ENCODE measurements at places on chromosomes 3 and 15.

GRCh38 chr3:180321534-180321933 is 280.4 kb upstream of the TTC14 start:
- DNase-seq = no peak

- no peak for DNase-seq
Observed at GRCh38 chr3:172646439-172647015, 64.3 kb downstream of the NCEH1 start.

DNA sequence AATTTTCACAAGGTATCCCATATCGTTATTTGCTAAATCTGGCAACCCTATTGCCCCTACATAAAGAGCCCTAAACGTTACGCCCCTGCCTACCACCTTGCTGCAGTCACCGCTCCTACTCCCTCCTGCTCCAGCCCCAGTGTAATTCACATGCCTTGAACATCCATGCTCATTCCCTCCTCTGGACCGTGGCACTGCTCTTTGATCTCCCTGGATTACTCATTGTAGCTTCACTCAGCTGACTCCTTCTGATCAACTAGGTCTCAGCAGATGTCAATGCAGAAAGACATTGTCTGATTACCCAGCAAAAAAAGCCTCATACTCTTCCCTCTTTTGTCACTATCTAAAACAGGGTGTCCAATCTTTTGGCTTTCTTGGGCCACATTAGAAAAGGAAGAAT is 40.7 kb upstream of the KBTBD8 start:
- DNase-seq = no peak

DNA sequence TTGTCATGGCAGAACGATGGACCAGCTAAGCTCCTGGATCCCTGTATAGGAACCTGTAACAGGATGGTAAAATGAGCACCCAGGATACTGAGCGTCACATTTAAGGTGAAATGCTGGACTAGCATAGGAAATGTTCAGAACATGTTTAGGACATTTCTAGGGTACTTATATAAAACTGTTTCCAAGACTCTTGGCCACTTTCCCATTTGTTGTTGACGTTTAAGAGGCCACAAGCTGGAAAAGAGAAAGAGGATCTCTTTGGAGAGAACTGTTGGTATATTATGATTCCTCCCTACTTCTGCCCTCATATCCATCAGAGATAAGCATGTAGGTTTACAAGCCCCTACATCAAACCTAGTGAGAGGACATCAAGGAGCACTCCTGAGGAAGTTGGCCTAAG is 57.5 kb downstream of the SCN11A start:
- DNase-seq = no peak

- DNase-seq = no peak
Observed at GRCh38 chr3:37530047-37530697, 331.5 kb upstream of the CTDSPL start.

GRCh38 chr3:188214442-188214841 is 60.5 kb downstream of the LPP start:
- no peak for DNase-seq

DNA sequence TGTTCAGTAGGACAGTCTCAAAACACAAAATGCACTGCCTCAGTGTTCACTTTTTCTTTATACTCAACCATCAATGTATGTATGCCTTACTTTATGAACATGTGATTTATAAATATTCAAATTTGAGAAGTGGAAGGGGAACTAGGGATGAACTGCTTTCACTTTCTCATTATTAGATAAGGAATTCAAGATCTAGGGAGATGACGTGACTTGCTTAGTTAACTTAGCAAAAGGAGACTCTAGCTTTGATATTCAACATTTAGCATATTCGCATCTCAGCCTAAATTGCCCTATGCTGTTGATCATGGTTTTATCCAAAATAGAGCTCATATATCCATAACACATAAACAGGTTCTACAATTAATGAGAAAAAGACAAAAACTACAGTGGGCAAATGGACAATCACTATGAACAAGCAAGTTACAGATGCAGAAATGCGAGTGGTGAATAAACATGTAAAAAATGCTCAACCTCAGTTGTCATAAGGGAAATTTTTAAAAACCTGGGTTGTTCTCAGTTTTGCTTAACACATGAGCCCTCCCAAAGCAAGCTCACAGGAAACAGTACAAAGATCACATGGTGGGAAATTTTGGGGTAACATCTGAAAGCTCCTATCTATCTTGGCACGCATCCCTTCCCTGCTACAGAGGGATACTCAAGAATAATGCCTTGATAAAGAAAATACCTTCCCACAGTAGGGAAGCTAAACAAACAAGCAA is 269.8 kb downstream of the THRB start:
- no peak for DNase-seq

DNA sequence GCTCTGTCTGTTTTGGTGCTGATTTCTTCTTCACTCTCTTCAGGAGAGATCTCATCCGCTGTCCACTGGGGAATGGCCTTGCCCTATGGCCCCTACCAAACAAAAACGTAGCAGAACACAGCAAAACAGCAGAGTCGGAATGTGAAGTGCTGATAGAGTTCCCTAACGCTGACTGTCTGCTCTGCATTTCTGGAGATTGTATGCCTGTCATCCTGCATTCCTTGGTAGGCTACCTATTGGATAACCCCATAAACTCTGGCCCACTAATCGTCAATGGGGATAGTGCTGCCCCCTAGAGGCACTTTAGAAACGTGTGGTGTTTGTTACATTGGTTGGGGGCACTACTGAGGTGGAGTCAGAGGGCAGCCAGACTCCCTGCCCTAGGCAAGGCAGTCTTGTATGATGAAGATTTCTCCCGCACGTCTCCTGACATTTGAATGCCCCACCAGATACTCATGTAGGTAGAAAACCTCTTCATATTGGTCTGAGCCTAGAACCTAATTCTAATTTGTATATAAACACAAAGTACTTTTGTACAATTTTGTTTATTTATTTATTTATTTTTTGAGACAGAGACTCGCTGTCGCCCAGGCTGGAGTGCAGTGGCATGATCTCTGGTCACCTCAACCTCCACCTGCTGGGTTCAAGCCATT is 15.6 kb upstream of the MAGEF1 start:
- no peak for DNase-seq

- DNase-seq = no peak
Observed at GRCh38 chr3:170418422-170419398, at the start of gene CLDN11. TSS of gene CLDN11 (plus strand) at chr3:170418868. CDS start at chr3:170419067, 199 bp downstream.

- no peak for DNase-seq
Observed at GRCh38 chr3:5197470-5198312, 10.2 kb downstream of the EDEM1 start.
